ENCODE measurements at places on chromosomes 12 and 14.

DNA sequence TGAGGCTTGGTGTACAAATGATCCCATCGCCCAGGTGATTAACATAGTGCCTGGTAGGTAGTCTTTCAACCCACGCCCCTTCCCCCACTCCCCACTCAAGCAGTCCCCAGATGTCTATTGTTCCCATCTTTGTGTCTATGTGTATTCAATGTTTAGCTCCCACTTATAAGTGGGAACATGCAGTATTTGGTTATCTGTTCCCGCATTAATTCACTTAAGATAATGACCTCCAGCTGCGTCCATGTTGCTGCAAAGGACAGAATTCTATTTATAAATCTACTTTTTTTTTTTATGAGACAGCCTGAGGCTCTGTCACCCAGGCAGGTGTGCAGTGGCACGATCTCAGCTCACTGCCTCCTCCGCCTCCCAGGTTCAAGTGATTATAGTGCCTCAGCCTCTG, 15.7 kb downstream of the SPX start:
- no peak for DNase-seq

DNA sequence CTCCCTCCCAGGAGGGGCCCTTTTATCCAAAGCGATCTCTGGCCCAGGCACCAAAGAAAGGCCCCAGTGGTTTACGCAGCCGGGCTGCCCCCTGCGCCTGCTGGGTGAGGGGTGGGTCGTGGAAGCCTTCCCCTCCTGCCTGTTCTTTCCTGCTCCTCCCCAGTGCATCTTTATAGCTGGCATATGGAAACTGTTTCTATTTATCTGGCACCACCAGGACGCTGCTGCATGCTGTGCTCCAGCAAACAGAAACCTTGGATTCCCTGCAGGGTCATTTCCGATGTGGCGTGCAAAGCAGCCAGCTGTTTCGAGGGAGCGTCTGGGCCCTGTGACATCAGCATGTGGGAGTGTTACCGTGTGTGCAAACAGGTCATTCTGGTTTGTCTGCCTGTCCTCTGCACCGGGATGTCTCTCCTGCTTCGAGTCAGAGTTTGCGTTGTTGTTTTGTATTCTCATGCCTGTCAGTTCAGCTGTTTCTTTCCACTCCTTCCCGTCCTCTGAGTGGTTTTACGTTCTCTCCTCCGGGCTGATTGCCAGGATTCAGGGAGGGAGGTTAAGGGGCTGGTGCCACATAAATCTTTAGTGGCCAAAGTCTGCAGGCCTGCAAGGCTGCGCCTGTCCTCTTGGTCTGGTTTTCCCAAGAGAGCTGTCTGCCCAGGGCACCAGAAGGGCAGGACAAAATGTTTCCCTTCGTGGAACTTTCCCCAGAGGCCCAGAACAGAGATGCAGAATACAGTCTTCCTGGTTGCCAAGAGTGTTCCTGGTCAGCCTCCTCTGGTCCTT, 24.6 kb downstream of the TPCN1 start:
- no peak for DNase-seq

GRCh38 chr14:92924247-92924646, 1.3 kb downstream of the CHGA start:
- no peak for DNase-seq

DNA sequence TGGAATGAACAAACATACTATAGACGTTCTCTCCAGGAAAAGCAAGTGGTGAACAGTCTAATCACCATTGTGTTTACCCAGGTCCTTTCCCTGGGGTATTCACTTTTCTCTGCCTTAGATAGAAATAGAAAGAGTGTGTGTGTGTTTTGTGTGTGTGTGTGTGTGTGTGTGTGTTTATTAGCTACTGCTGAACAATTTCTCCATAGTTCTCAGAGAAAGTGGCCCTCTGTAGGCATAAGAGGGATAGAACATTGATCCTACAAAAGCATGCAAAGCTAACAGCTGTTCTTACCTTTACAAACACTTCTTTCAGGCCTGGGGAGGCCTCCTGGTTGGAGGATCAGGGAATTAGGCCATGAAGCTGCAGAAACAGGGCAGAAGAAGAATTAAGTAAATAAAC, 665.7 kb upstream of the TBX3 start:
- DNase-seq: no peak

GRCh38 chr12:26789731-26790644, 43.0 kb downstream of the ITPR2 start:
- DNase-seq: no peak

DNA sequence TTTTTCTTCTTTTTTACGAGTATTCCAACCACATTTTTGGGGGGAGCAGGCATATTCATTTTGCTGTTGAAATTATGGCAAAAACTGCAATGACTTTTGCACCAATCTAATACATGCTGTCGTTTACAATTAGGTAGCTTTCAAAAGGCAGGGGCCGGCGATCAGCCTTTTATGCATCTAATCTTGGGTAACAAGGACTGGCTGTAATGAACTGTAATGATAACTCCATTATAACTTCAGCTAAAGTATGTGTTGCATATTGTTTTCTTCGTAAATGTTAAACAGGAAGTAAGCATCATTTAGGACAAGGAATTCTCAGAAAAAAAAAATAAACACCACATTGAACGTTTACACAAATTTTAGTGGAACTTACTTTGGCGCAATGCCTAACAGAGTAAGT, 30.3 kb upstream of the KLRF1 start:
- DNase-seq: no peak

DNA sequence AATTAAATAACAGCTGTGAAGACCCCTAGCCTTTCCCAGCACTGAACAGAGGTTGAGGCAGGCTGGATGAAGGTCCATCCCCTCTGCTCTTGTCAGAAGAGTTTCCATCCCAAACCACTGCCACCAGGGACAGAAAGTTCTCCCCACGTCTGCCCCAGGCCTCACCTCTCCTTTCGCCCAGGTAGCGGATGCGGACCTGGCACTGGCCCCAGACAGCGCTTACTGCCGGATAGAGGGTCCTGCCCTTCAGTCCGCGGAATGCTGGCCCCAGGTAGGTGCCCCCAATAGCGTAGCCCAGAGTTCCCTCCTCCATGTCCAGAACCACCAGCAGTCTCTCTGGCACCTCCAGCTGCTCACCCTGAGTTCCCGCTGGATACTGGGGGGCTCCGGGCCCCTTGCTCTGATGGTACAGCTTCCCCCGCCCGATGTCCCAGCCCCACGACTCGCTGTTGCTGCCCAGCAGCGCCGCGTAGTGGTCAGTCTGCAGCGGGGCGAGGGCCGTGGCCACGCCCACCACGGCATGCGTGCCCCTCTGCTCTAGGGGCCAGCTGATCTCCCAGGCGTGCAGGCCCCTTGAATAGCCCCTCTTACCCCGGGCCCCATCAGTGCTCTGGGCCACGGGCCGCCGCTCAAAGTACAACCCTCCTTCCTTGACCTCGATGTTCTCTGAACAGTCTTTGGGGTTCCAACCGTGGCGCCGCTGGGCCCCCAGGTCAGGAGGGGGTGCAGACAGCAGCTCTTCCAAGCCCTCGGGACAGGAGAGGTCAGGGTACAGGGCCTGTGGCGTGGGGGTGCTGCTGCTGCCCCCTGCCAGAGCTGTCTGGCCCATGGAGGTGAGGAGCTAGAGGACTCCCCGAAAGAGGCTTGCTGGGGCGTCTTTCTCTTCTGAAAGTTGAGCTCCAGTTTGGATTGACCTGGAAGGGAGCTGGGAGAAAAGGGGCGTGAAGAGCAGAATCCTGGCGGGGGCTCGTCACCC, 742 bp downstream of the SPSB2 start:
- peak; percentile 70 for DNase-seq

GRCh38 chr12:3199551-3200031, 122.4 kb downstream of the TSPAN9 start:
- DNase-seq: no peak

DNA sequence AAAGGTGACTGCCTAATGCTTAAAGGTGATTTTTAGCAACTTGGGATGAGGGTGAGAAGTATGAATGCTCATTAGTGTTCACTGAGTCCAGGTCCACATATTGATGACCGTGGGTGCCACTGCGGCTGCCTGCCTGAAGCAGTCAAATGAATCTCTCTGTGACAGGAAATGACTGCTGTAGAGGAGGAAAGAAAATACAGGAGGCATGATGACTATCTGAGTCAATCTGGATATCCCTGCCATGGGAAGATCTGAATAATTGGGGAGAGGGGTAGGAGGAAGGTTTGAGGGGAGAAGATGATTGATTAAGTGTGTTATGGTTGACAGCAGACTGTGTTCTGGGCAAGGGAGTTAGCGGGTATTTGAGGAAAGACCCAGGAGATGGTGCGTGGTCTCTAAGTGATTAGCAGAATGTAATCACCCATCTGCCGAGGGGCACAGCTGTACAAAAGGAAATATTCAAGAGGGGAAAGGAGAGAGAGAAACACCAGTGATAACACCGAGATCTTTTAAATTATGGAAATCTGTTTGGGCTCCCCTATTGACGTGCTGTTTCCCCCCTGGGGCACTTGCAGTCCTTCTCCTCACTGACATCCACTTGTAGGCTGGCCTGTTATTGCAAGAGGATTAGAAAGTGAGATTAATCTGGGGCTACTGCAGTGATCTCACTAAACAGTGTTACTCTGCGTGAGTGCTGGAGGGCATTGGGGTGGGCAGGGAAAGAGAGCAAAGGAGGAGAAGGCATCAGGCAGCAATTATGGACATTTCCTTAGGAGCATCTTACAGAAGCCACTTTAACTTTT, 97.7 kb downstream of the AKAP6 start:
- DNase-seq: no peak

DNA sequence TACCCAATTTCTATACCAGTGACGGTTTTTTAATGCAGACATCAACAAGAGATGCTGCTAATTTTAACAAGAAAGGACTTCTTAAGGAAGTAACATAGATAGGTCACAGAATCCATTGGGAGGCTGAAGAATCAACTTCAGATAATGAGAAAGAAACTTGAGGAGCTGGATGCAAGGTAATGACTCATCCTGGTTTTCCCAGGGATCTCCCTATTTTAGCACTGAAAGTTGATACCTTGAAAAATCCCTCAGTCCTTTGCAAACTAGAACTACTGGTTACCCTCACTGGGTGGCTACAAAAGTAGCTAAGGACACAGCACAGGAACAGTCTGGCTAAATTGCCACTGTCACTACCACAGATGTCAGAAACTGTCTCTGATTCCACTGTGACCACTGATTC, 561.9 kb downstream of the FLRT2 start:
- DNase-seq: no peak

- no peak for DNase-seq
These were observed 214.2 kb downstream of the GLT1D1 start for GRCh38 chr12:129067491-129067890.

GRCh38 chr12:66905201-66905600, 226.3 kb upstream of the GRIP1 start:
- no peak for DNase-seq

GRCh38 chr14:81434230-81434629, 34.1 kb upstream of the STON2 start:
- no peak for DNase-seq

DNA sequence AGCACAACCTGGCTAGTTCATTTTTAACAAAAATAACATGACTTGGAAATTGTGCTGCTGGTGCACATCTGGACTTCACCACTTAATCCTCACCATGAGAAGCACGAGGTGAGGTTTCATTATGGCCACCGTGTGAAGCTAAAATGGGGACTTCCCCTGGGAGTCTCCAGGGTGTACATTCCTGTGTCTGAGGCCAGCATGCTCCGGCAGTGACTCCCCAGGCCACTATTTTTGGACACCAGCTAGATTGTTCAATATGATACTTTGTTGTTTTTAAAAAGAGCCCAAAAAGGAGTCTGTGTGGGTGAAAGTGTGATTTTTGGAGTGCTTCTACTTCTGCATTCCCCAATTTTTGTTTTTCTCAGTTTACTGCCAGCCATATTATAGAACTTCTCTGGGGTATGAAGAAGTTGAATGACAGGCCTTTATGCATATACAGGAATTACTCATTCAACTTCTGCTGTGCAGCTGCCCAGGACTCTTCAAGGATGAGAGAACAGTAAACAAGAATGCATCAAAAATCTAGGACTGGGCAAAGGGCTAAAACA, 16.9 kb upstream of the AICDA start:
- no peak for DNase-seq

GRCh38 chr12:125890971-125891370, 825.7 kb downstream of the AACS start:
- DNase-seq: no peak

GRCh38 chr14:72986214-72986613, 40.7 kb downstream of the ZFYVE1 start:
- DNase-seq: no peak

- no peak for DNase-seq
These were observed 87.3 kb downstream of the DYRK2 start for GRCh38 chr12:67735868-67736267.

DNA sequence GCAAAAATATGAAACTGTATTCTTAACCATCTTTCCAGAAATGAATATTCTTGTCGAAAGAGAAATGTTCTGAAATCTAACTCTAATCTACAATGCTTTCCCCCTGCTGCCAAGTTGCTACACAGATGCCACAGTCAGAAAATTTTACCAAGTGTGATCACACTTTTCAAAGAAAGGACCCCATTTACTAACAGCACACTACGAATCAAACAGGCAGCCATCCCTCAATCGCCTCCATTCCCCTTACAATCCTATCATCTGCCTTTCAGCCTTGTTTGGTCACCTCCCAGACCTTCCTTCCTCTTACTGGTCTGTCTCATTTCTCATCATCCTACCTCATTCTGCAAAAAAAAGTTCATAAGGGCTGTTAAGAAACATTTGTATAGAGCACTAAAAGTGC, 190.1 kb downstream of the MED13L start:
- no peak for DNase-seq

DNA sequence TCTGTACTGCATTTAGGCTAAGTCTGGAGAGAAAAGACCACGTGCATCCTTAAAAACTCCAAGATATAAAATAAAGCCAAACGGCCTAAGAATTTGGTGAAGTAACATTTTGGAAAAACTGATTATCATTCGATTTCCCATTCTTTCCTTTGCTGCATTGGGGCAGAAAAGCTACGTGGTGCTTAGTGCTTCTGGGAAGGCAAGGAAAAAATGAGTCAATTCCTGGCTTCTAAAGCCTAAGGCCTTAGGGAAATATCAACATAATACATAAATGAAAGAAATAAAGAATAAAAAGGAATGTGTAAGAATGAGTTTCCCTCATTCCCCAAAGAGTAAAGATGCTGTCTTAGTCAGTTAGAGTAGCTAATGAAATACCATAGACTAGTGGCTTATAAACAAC, 520.5 kb downstream of the GLT1D1 start:
- DNase-seq: no peak

DNA sequence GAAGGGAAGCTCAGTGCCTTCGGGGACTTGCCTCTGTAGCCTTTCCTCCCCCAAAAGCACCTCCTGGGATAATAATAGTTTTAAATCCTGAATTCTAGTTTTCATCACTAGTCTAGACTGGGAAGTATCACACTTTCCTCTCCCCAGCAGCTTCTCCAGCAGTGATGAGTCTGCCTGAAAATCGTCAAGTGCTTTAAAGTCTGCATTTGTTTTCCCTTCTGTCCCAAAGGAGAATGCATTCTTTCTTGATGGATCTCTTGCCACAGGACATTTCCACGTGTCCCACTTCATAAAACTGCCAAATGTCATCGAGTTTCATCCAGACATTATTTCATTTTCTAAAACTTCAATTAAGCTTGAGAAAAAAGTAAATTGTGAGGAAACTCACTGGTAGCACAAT, 15.0 kb downstream of the CSRP2 start:
- DNase-seq: no peak

GRCh38 chr12:57332646-57333312, 81.8 kb upstream of the STAC3 start:
- no peak for DNase-seq
